ENCODE measurements at places on chromosomes 2 and 18.

- no peak for DNase-seq
Observed at GRCh38 chr18:8868276-8868675, 162.9 kb downstream of the MTCL1 start.

GRCh38 chr2:180873219-180873618, 107.2 kb upstream of the UBE2E3 start:
- no peak for DNase-seq

DNA sequence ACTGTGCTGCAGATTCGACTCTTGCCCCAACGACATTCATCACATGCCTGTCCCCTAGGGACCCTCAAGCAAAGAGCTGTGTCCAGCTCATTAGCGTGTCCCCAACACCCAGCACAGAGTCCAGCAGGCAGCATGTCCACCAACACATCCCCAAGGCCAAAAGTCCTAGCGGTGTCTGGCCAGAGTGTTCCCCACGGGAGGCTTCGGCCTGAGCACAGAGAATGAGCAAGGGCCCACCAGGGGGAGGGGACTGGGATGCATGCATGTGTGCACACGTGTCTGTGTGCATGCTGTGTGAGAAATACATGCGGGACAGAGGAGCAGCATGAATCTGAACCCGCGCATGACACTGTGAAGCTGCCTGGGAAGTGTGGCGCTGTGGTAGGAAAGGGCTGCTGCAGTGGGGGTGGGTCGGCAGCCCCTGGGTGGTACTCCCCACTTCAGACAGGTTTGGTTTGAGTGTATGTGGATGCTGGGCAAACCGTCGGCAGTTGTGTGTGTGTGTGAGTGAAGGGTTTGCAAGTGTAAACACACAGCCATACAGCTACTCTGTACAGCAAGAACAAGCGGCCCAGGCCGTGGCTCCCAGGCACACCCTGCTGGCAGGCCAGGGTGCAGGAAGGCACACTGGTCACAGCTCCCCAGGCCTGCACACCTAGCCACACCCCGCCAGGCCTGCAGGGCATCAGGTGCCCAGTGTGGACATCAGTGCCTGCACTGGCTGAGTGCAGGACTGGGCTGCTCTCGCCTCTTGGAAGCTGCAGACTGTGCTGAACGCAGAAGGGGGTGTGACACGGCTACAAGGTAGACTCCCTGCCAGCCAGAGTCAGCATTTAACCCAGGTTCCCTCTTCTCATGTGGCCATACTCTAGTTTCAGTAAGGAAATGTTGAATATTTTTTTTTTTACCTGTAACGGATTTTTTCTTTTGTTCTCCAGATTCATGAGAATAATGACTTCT, 19.5 kb upstream of the HES6 start:
- DNase-seq: peak; percentile 26

DNA sequence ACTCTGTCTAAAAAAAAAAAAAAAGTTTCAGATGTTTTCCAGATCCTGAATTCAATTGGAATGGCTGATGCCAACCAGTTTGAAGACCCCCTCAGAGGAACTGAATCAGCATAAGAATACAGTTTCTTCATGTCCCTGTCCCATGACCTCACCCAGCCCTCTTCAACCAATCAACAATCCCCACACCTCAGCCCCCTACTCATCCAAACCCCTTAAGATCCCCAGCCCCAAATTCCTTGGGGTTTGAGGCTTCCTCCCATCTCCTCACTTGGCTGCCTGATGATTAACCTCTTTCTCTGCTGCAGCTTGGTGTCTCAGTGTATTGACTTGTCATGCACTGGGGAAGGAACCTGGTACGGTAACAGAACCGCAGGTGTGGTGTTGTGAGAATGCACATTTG, 97.6 kb upstream of the CABLES1 start:
- DNase-seq: no peak

DNA sequence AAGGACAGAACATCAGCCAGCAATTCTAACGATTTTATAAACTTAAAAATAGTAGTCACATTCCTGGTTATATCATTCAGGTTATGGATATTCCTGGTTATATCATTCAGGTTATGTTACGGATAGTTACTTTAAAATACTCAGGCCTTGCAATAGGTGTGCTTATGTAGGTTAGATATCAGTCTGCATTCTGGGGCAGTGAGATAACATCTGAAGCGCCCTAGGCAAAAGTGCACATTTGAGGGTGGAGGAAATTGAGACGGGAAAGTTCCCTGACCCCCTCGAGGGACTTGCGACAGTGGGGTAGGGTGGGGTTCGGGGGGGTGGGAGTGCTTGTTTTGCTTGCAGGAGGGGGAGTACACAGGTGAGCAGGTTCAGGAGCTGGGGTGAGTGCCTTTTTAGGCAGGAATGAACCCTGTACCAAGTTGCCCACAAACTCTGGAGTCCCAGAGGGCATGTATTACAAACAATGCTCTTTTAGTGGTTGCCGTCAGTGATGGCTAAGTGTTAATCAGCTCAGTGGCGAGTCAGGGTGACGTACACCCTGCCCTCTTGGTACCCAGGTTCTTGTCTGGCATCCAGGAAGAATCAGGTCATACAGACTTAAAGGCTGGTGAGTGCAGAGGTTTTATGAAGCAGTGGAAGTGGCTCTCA, 31.8 kb downstream of the CREG2 start:
- no peak for DNase-seq

DNA sequence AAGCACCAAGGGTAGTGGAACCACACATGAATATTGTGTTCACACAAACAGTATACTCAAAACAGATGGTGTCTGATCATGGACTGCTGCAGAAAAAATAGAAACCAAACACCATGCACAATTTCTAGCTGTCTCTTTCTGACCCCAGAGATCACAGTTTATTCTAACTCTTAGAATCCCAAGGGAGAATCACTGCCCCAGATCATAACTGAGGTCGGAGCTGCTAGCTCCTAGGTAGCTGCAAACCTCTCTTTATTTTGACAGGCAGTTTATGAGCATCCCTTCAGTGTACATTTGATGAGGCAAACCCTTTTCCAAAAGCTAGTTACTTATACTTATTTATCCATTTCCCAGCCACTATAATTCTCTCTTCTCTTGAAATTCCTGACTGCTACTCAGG, 439.1 kb upstream of the HNMT start:
- DNase-seq: no peak
